ENCODE measurements at places on chromosomes 5 and 9. TPM values are rescaled to one million over a fixed set of nuclear protein-coding genes. Genes with fewer than 3 reads are reported as not detected.
A peak's percentile ranks its signal among the peaks of the same experiment; 100 is the strongest.

DNA sequence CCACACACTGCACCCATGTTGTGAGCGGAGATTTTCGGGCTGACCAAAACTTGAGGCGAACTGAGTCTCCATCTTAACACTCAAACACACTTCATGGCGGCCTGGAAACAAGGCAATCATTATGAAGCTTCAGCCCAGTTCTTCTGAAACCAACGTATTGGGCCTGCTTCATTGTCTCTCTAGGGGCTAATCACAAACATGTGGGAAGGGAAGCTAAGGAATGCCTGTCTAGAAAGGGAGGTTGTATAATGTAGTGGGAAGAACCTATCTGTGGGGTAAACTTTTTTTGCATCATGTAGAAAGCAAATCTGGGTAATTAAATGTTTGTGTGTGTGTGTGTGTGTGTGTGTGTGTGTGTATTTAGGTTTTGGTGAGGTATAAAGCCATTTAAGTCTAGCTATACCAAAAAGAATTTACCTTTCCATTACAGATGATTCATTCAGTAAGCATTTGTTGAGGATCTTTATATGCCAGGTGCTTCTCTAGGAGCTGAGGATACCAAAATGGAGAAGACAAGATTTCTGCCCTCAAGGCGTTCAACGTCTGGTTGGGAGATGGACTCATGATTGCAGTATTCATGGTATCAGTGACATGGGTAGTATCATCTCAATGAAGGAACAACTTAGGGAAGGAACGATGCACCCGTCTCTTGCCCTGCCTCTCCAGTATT is 29.4 kb downstream of the SLC1A3 start:
- DNase-seq: no peak

DNA sequence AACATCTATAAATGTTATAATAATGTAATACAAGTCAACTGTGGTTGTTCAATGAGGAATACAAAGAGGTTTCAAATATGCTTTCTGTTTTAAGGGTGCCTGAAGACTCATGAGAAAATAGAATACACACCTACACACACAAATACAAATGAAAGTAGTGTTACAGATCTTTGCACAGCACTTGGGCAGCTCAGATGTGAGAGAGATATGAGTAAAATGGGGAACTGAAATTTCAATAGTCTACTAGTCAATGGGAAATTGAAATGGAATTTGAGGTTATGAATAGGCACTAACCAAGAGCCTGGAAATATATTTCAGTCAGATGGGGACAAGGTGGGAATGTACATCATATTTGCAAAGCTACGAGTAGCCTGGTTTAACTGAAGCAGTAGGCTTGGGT is 96.6 kb downstream of the ISL1 start:
- no peak for DNase-seq

GRCh38 chr5:115815693-115816225 is 700 bp downstream of the CDO1 start:
- DNase-seq: peak; percentile 35

- no peak for DNase-seq
These were observed 60.3 kb upstream of the ADAMTS16 start for GRCh38 chr5:5079876-5080275.

The SLC34A1 gene
- polyA plus RNA-seq: 0.11 TPM

- DNase-seq: no peak
These were observed 109.9 kb upstream of the CPEB4 start for GRCh38 chr5:173778152-173778782.

The LECT2 gene
- polyA plus RNA-seq: not detected

DNA sequence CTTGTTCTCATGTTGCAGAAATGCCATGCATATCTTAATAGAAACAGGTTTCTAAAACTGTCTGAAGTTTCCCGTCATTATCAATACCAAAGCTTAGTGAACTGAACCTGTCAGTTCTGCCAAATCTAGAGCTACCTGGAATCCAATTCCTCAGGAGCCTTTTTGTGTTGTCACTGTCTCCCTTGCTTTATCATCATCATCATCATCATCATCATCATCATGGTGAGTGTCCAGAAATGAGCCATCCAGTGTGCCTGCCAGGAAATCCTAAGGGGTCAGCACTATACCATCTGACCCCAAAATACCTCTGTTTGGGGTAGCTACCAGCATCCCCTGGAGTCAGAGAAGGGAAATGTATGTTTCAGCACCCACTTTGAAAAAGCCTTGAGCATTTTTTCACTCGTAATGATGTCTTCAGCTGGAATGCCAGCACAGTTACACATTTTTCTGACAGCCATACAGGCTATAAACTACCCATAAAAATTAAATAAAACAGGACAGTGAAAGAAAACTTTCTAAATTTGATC is 150.3 kb downstream of the NR2F1-AS1 start:
- no peak for DNase-seq

The WDR31 gene
- polyA plus RNA-seq: 2.6 TPM

DNA sequence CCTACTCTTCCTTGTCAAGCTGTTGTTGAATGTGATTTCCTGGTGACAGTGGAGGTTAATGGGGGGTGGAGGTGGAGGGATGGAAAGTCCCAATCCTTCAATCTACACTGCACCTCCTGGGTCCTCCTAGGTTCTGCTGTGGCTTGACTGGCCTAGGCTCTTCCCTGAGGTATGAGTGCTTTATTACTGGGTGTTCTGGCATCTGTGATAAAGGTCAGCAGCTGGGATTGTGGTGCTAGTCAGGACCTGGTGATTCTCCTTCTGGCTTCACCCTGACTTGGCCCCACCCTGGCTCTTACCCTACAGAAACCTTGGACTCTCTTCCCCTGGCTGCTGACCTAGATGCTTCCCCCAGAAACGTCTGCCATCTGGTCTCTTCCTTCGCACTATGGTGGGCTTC is 194.3 kb downstream of the ARHGEF28 start:
- no peak for DNase-seq

DNA sequence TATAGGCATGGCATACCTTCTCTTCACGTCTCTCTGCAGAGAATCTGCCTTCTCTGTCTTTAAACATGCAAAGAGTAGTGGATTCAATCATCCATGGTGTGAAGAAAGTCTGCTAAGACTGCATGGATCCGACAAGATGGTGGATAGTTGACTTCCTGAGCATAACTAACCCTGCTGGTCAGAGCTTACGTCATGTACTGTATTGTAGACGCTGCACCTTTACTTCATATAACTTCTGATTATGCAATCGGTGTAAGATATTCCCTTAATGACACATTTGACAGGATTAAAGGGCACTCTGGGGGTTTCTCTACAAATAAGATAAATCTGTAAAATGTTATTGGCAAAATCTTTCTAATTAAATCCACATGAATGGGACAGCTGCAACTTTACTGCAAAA is 240.3 kb upstream of the NREP start:
- no peak for DNase-seq

The PCDHGB6 gene
- polyA plus RNA-seq: 4.2 TPM

The GZMA gene
- polyA plus RNA-seq: 2.0 TPM

DNA sequence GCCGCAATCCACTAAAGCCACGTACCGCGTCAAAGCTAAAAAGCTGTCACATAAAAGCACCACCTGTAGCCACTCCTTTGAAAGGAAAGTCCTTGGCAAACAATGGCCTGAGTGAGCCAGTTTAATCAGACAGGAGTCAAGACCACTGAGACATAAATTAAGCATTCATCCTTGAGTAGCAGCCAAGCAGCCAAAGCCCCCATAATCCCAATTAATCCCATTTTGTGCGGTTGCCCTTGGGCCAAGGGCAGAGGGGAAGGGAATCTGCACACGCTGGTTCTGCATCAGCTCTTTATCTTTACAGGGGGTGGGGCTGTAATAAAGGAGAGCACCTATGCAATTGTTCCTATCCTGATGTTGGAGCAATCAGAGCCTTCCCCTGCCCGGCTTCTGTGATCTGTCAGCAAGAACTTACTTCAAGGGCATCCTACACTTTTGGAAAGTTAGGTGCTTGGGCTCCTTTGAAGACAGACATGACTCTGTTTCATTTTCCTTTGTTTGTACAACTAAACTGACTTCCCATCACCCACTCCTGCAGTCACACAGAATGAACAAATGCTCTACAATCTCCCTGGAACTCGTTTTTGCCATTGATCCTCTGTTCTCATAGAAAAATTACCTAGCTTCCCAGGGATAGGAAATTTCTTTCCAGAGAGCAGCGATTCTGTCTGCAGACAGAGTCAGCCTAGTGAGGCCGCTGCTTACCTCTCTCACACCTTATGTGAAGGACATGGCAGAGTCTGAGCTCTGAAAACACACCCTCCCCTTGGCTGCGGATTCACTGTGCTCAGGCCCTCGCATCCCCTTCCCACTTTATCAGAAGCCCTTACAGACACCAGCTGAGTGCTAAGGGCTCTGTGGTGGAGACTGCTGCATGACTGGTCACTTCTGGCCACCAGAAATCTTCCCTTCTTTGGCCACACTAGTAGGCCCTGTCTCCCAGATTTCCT is 116.2 kb upstream of the TBCA start:
- DNase-seq: no peak

DNA sequence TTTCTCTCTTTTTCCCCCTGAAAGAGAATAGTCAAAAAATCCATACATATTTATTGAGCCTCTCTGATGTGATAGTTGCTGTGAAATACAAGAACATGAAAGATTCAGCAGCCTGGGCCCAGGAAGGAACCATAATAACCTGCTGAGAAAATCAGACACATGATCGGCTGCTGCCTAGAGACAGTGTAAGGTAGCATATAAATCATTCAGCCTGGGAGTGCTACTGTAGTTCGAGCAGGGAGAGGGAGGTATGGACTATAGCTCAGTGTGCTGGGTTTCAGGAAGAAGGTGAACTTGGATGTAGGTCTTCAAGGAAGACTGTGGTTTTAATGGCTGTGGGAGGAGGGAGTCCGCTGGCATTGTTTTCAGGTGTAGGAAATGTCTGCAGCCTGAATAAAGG is 469.1 kb downstream of the RAB3C start:
- no peak for DNase-seq

DNA sequence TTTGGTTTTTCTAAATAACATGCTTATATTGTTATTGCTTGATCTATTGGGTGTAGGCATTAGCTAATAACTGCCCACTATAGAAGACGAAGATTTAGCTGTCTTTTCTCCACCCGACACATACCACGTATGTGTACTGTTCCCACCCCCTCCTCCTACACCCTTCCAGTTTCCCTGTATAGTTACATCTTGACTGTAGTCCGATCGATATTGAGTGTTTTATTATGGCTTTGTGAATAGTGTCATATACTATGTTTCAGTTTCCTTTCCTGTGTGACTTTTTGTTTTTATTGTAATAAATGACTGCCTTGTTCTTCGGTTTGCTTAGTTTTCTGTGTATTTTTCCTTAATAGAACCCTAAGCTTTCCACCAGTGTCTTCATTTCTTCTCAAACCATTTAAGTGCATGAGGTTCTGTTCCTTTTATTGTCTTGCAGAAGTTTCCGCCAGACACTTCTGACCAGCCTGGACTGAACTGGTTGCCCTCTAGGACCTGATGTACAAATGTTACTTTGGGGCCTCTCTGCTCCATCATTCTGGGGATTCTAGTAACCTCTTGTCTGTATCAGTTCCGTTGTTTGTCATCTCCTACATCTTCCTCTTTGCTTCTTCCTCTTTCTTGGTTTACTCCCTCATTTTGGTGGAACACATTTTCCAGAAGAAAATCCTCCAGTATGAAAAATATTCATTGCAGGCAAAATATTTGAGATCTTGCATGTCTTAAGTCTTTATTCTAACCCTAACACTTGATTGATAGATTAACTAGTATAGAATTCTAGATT is 61.8 kb downstream of the PRKACG start:
- no peak for DNase-seq

GRCh38 chr5:64861281-64861680 is 92.6 kb downstream of the CWC27 start:
- DNase-seq: no peak

The SLC6A7 gene
- not detected for polyA plus RNA-seq

The IFNA2 gene
- not detected for polyA plus RNA-seq

DNA sequence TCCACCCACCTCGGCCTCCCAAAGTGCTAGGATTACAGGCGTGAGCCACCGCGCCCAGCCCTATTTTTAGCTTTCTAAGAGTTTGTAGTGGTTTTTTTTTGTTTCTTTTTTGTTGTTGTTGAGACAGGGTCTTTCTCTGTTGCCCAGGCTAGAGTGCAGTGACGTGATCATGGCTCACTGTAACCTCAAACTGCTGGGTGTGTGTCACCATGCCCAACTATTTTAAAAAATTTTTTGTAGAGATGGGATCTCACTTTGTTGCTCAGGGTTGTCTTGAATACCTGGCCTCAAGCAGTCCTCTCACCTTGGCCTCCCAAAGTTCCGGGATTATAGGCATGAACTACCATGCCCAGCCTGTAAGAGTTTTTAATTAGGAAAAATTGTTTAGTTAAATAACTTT is 145.3 kb upstream of the SH3GL2 start:
- DNase-seq: no peak

- DNase-seq: no peak
These were observed 40.5 kb downstream of the IRX4 start for GRCh38 chr5:1842004-1842819.

DNA sequence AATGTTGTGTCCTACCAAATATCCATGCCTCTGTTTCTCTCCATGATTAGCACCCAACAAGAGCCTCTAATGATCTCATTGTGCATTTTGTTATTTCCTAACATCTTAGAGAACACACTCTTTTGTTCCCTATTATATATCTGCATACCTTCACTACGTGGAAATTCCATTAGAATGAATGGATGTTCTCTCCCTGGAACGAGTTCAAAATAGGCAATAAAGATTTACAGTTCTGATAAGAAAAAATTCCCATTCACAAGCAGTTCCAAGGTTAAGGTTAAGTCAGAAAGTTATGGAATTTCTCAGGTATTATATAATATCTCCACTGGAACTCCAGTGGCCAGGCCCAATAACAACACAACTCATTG is 83.7 kb downstream of the TRPM6 start:
- no peak for DNase-seq

The F12 gene
- 0.24 TPM for polyA plus RNA-seq

DNA sequence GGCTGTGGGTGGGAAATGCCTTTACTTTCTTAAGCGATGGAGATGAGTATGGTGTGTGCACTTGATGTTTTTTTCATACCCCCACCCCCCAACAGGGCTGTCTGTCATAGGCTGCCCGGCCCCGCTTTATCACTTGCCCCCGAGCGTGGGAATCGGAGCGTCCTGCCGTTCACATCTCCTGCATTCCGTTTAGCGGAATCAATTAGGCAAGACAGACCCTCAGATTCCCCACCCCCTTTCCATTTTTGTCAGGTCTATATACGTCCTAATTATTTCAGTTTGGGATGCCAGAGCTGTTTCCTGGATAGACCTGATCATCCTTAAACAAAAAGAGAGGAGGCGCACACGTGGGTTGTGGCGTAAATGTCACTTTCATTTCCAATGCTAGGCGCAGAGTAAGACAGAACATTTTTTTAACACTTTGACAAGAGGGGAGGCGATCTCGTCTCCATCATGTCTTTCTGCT is 217.2 kb downstream of the MEF2C start:
- no peak for DNase-seq

The ANKRA2 gene
- polyA plus RNA-seq: 40.3 TPM

- no peak for DNase-seq
These were observed 92.4 kb downstream of the FRMD3 start for GRCh38 chr9:83445703-83446265.

The NR2F1-AS1 gene
- polyA plus RNA-seq: 3.1 TPM

DNA sequence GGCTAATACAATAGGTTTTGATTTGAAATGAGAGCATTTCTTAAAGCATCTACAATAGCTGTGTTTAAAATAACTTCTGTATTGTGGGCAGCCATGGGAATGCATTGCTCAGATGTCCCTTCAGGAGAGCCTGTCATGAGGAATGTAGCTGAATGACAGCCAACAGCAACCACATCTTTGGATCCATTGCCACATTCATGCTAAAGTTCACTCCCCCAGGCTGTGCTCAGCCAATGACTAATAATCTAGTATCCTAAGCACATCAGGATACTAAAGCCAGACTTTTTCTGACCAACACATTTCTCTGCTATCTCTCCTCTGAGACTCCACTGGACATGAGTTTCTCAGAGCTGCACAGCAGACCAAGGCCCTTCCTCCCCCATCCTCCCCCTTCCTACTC is 45.5 kb downstream of the HTR1A start:
- DNase-seq: no peak

Data from muscle of arm (tissue), 14 donors.